Sigmoid colon (tissue), 7 donors: ENCODE measurements at places on chromosomes 4 and X. TPM values are rescaled to one million over a fixed set of nuclear protein-coding genes. Genes with fewer than 3 reads are reported as not detected.

GRCh38 chrX:49096419-49096818 is 16.7 kb upstream of the WDR45 start:
- H3K36me3 ChIP-seq: no peaks in the 10 kb centered on the region
- DNase-seq: no peak
- no peaks in the 10 kb centered on the region for H3K4me1 ChIP-seq
- H3K4me3 ChIP-seq: no peak overlapping the region

- no peak overlapping the region for H3K4me3 ChIP-seq
- H3K4me1 ChIP-seq: no peaks in the 10 kb centered on the region
- no peaks in the 10 kb centered on the region for H3K27me3 ChIP-seq
- H3K27ac ChIP-seq: no peak overlapping the region
Observed at GRCh38 chr4:84994280-84994679, 27.8 kb upstream of the WDFY3 start.

GRCh38 chrX:78119521-78120227 is 15.6 kb downstream of the PGK1 start:
- H3K4me3 ChIP-seq: no peak overlapping the region
- no peak overlapping the region for H3K27ac ChIP-seq
- no peaks in the 10 kb centered on the region for H3K4me1 ChIP-seq
- no peak for DNase-seq

PRR32 gene
- not detected for polyA plus RNA-seq

GRCh38 chrX:68163441-68163840 is 269.9 kb downstream of the OPHN1 start:
- no peak overlapping the region for H3K4me3 ChIP-seq
- H3K36me3 ChIP-seq: no peaks in the 10 kb centered on the region
- no peak overlapping the region for H3K27ac ChIP-seq
- DNase-seq: no peak
- no peaks in the 10 kb centered on the region for H3K4me1 ChIP-seq
- H3K27me3 ChIP-seq: no peaks in the 10 kb centered on the region

DNA sequence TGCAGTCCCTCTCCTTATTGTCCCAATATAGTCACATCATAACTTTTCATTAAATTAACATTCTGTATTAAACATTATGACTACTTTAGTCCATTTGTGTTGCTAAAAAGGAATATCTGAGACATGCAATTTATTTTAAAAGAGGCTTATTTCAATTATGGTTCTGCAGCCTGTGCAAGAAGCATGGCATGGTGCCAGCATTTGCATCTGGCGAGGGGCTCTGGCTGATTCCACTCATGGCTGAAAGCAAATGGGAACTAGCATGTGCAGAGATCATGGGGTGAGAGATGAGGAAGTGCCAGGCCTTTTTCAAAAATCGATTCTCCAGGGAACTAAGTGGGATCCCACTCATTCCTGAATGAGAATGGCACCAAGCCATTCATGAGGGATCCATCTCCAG is 476.3 kb upstream of the RPS6KA3 start:
- DNase-seq: no peak
- no peaks in the 10 kb centered on the region for H3K4me1 ChIP-seq
- no peak overlapping the region for H3K4me3 ChIP-seq
- H3K27ac ChIP-seq: no peak overlapping the region
- H3K36me3 ChIP-seq: no peaks in the 10 kb centered on the region

FHIP1A gene
- 6.0 TPM for polyA plus RNA-seq

GRCh38 chr4:80566203-80566872 is 230.8 kb downstream of the CFAP299 start:
- H3K4me3 ChIP-seq: peak overlapping the region; percentile 20
- no peak for DNase-seq

DNA sequence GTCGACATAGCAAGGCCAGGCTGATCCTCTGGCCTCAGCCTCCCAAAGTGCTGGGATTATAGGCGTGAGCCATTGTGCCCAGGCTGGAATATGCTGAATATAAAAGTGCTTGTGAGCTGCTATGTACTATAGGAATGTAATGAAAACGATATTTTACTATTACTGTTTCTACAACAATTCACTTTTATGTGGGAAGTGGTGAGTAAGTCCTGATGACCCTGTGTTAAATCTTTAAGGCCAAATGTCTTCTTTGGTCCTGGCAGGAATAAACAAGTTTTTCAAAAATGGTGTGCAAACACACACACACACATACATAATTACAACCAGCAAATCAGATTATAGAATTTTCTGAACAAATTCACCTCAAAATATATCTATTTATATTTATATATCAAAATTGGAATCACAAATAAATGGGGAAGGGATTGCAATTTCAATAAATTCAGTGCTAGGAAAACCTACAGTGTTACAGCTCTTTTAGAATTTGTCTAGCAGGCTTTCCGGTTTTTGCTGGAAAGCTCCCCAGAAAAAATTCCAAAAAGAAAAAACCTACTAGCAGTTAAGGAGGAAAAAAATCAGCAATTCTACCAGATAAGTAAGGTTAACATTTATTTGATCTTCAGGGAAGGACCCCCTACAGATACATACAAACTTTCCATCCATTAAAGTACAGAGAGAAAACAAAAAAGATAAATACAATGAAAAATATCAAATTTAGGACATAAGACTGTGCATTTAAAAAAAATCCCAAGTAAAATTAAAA is 17.9 kb downstream of the SMIM14 start:
- H3K27me3 ChIP-seq: no peaks in the 10 kb centered on the region
- H3K27ac ChIP-seq: peak overlapping the region; percentile 73
- H3K36me3 ChIP-seq: no peaks in the 10 kb centered on the region
- no peak overlapping the region for H3K4me3 ChIP-seq

GRCh38 chr4:121227341-121227792 is 63.2 kb upstream of the TNIP3 start:
- no peaks in the 10 kb centered on the region for H3K36me3 ChIP-seq
- DNase-seq: no peak
- no peaks in the 10 kb centered on the region for H3K4me1 ChIP-seq
- H3K27me3 ChIP-seq: no peaks in the 10 kb centered on the region

DNA sequence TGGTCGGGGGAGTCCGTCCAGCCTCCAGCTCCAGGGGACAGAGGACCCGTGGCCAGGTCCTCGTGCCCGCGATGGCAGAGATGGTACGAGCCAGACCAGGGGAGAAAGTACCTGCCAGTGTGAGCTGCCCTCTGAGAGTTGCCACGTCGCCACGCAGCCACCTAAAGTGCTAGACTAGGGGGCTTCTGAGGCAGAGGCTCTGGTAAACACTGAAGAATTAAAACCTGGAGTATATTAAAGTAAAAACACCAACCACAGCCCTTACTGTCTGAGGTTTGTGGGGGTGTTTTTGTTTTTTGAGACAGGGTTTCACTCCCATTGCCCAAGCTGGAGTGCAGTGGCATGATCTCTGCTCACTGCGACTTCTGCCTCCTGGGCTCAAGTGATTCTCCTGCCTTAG is 60.1 kb upstream of the SORCS2 start:
- H3K27ac ChIP-seq: no peak overlapping the region
- H3K36me3 ChIP-seq: no peaks in the 10 kb centered on the region

GRCh38 chr4:153825691-153826090 is 36.8 kb upstream of the SFRP2 start:
- no peaks in the 10 kb centered on the region for H3K27me3 ChIP-seq
- no peaks in the 10 kb centered on the region for H3K36me3 ChIP-seq
- H3K4me3 ChIP-seq: no peak overlapping the region

HMX1 gene
- not detected for polyA plus RNA-seq
